ENCODE measurements at places on chromosomes 4 and X. TPM values are rescaled to one million over a fixed set of nuclear protein-coding genes. Genes with fewer than 3 reads are reported as not detected.

The TCEAL7 gene
- polyA plus RNA-seq, result 12.3 TPM

The PLP1 gene
- polyA plus RNA-seq, result 25.9 TPM

The NDNF gene
- polyA plus RNA-seq, result 2.5 TPM

GRCh38 chr4:78707268-78707667 lies 68.9 kb upstream of the BMP2K start:
- DNase-seq, result no peak

DNA sequence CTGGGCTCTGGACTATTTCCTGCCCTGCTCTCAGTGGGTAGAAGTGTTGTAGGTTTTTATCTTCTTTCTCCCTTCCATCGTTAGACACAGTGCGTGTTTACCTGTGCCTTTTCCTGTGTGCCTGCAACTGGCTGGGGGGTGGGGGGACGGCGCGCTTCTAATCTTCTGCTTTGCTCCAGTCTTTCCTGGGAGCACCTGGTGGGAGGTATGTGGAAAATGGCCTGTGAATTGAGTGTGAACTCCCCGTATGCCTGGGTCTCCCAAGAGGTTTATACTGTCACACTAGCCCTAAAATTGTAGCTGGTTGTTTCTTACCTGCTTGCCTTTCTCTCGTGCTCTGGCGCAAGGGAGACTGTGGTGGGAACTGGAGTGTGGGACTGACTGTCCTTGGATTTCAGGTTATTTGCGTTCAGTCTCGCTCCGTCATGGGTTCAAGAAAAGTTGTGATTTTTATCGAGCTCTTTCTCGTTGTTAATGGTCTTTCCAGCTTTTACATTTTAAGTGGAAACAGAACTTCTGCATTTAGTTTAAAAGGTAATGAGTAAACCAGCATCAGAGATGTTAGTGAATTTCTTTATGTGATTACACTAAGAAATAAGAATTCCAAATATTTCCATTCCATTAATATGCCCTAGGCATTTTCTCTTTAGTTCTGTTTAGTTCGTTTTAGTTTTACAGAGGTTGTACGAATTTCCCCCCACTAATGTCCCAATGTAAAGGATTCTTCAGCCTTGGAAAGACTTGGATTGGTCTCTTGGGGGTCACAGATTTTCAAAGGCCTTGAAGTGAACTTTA lies 15.3 kb downstream of the MRPL1 start:
- DNase-seq, result no peak
